ENCODE measurements at places on chromosomes 13 and 19. TPM values are rescaled to one million over a fixed set of nuclear protein-coding genes. Genes with fewer than 3 reads are reported as not detected.

Gene ZBTB32
- total RNA-seq, result not detected

Gene CLEC17A
- total RNA-seq, result not detected

Gene PDX1
- total RNA-seq, result 3.4 TPM

Gene MEIS3
- total RNA-seq, result 11.3 TPM

Gene SYCN
- total RNA-seq, result 0.33 TPM

Gene LILRB4
- total RNA-seq, result not detected

GRCh38 chr13:67277581-67277980, 47.4 kb upstream of the PCDH9 start:
- DNase-seq, result no peak

- DNase-seq, result no peak
These were observed 611.4 kb downstream of the PCDH9 start for GRCh38 chr13:66618702-66619101.

GRCh38 chr19:54426291-54426931, 11.1 kb downstream of the TTYH1 start:
- no peak for DNase-seq

- no peak for DNase-seq
These were observed 545 bp downstream of the BTBD2 start for GRCh38 chr19:2014731-2015607.

GRCh38 chr13:94859278-94859691, 146.9 kb upstream of the SOX21 start:
- no peak for DNase-seq

GRCh38 chr13:37729876-37730275, 131.3 kb upstream of the POSTN start:
- no peak for DNase-seq

DNA sequence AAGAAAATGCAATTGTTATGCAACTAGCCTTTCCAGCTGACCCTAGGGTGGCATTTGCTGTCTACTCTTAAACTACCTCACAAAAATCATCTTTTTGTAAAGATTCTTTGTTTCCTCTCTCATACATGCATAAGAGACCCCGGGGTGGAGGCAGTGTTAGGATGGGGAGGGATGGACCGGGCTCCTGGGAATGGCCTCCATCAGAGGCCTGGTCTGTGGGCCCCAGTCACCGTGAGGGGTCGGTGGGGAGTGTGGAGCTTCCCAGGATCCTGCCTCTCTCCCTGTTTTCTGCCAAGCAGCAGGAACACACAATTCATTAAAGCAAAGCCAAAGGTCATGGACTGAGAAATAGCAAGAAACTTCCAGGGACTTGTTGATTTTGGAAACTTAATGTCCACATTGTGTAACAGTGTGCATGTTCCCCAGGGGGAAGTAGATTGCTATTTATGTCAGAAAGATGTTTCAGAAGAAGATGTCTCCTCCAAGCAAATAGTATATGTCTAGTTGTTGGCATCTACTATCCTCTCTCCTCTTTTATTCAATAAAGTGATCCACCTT, 241.4 kb downstream of the ENOX1 start:
- no peak for DNase-seq

DNA sequence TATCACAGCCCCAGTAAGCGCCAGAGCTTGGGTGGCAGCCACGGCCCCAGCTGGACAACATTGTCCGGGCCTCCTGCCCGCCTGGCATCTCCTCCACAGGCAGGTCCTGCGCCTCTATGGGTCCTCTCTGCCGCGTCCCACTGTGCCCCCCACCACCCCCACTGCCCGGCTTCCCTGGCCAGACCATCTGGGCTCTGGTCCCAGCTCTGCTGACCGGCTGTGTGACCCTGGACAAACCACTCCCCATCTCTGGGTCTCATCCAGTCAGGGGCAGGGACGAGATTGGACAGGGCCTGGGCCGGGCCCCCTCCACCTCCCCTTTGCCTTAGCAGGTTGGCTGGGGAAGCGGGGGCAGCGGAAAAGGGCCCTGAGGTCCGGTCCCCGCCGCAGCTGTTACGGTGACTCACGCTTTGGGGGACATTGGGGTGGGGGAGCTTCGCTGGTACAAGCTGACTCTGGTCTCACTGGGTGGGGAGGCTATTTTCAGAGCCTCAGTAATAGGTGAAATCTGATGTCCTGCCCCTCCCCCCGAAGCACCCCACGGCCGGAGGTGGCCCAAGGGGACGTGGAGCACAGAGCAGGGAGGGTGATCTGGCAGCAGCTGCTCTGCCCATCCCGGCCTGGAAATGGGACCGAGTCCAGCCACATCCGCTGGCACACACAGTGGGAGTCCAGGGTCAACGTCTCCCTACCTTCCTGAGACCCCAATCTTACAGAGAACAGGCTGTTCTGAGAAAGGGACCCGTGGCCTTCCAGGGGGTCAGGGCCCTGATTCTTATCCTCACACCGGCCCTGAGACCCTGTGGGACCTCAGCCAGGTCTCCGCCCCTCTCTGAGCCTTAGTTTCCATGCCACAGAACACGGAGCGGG, 9.1 kb downstream of the NFIC start:
- no peak for DNase-seq

DNA sequence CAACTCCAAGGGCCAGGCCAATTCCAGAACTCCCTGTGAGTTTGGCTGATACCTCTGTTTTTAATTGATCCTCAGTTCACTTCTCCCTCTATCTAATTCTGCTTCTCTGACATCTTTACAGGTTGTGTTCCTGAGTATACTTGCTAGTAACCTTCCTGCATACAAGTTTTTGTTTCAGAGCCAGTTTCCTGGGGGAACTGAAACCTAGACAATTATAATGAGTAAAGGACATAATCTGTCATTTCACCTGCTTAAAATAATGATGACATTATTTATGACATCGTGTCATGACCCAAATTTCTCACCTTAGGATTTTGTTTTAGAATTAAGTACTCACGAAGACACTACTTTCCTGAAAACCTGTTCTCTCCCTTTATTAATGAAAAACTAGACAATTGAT, 12.5 kb upstream of the MYCBP2 start:
- no peak for DNase-seq

DNA sequence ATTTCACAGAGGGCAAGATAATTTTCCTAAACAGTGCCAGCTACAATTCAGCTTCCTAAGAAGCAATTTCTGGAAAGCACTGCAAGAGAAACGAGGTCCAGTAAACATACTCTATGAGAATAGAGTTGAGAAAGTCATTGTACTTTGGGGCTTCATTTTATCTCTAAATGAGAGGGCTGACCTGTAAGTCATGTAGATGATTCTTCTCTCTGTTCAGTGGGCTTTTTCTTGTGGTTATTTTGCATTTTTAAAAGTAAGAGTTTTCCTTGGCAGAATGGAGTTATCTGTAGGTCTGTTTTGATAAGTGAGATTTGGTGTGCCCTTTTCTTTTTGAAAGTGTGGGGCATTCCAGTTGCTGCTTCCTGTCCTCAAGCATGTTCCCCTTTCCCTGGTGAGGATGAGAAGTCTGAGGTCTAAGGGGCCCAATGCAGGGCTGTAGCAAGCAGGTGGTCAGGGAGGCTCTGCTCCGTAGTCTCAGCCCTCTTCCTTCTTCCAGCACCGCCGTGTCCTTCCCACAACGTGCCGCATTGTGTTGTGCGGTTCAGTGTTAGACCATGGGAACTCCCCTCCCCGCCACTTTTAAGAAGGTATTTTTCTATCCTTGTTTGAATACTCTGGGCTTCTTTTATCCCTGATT, 86.3 kb downstream of the ARHGEF7 start:
- no peak for DNase-seq

DNA sequence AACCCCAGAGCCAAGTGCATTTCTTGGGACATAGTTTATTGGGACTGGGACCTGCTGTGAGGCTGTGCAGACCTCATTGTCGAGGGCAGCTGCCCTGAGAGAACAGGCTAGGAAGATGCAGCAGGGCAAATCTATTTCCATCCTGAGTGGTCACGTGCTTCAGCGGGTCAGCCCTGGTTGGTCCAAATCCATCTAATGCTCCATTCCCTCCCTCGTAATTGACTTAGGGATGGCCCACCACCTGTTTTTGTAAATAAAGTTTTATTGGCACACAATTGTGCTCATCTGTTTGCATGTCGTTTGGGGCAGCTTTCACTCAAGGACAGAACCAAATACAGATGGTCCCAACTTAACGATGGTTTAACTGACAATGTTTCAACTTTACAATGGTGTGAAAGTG, 75.5 kb upstream of the ADGRE5 start:
- DNase-seq, result no peak

- DNase-seq, result no peak
These were observed 40.8 kb downstream of the TNFRSF19 start for GRCh38 chr13:23610966-23611491.

DNA sequence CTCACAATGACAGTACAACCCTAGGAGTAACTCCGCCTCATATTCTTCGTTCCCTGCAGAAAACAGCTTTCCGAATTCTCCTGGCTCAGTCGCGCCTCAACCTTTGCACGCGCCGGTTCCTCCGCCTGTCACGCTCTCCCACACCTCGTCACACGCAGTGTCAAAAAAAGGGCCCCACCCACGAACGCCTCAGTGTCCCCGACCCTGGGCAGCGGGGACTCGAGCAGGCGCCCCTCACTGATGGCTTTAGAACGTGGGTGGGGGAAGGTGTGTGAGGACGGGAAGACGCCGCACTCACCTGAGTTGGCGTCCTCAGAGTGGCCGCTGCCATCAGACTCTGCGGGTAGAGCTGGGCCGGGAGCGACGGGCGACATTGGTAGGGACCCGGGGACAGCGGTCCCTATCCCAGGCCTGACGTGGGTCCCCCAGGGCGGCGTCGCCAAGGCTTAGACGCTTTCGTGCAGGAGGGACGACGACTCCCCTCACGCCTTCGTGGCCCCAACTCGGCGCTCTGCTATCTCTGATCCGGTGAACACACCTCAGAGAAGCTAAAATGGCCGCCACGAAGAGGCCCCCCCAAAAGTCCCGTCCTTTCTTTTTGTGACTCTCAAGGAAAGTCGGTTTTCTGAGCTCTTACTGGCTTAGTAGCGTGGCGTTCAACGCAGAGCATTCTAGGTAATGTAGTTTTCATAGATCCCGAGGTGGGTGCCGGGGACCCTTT, at the start of gene ZNF154:
TSS of gene ZNF154 (minus strand) at position 564 of the 721 bp plus-strand sequence. CDS start at position 331, 233 bp downstream.
- no peak for DNase-seq

- no peak for DNase-seq
These were observed 16.3 kb upstream of the DNMT1 start for GRCh38 chr19:10211061-10211460.

GRCh38 chr19:47021536-47022139, 2.0 kb downstream of the NPAS1 start:
- DNase-seq, result no peak

DNA sequence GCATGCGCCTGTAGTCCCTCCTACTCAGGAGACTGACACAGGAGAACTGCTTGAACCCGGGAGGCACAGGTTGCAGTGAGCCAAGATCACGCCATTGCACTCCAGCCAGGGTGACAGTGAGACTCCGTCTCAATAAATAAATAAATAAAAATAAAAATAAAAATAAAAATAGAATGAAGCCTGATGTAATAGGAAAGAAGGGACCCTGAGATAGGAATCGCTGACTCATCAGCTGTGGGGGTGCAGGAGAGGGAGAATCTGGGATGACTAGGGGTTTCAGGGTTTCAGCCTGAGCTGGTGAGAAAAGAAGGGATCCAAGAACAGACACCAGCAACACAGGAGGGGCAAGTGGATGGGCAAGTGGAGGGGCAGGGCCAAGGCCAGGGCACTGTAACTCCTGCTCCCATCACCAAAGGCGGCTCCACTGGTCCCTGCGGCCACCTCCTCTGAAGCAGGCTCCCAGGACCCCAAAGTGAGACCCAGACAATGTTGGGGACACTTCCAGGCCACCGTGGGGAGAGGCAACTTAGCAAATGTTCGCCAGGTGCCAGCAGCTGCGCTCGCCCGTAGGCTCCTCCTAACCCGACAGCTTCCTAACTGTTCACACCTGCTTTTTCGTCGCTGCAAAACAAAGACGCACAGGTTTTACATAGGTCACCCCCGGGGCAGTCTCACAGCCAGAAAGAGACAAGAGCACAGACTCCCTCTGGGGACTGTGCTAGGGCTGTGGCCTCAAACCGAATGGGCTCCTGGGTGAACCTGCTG, 1.2 kb downstream of the HAUS8 start:
- DNase-seq, result no peak

- DNase-seq, result no peak
These were observed 175.5 kb downstream of the COL4A1 start for GRCh38 chr13:110131424-110131823.

GRCh38 chr13:26053418-26053980, 1.7 kb upstream of the SHISA2 start:
- no peak for DNase-seq

- DNase-seq, result no peak
These were observed 8.6 kb downstream of the CYTH2 start for GRCh38 chr19:48477698-48478338.

DNA sequence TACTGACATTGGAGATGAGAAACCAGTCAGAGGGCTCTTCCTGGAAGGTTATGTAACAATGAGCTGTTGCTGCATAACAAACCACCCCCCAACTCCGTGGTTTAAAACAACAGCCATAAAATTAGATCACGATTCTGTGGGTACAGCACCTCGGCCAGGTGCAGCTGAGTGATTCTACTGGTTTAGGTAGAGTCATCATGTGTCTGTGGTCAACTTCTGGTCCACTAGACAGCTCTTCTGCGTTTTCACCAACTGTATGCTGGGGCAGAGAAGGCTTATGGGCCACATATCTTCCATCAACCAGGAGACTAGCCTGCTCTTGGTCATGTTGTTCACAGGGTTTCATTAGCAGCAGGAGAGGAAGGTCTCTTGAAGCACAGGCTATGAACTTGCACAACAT, 585.5 kb downstream of the KCTD12 start:
- DNase-seq, result no peak

Measured in Panc1 (cell line).